GM23248 (cell line): ENCODE measurements at places on chromosomes 7 and 10. TPM values are rescaled to one million over a fixed set of nuclear protein-coding genes. Genes with fewer than 3 reads are reported as not detected.
A peak's percentile ranks its signal among the peaks of the same experiment; 100 is the strongest.

DNA sequence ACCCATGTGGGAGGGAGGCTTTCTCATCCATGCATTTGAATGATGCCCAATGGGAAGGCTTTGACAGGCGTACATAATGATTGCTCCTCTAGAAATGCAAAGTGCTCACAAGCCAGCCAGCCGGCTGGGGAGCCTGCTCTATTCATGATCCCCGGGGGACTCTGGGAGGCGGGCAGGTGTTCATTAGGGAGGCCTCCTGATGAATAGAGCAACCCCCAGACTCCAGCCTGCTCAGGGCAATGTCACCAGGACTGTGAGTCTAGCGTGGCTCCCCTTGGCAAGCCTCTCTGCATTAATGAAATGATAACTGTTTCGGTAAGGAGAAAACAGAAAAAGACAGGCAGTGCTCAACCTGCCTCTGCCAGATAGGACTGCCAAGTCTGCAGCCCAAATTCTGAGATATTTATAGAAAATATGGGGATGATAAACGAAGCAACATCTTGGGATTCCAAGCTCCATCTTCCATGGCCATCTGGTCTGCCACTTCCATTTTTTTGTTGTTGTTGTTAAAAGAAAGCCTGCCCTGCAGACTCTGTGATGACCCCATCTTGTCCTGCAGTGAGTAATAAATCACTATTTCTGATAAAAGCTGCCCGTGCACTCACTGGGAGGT, 236.4 kb downstream of the PRPF18 start:
- no peak for DNase-seq
- H3K4me3 ChIP-seq: no peak overlapping the region
- H3K36me3 ChIP-seq: no peaks in the 10 kb centered on the region
- H3K27me3 ChIP-seq: no peaks in the 10 kb centered on the region
- no peaks in the 10 kb centered on the region for H3K4me1 ChIP-seq
- H3K27ac ChIP-seq: no peak overlapping the region

DNA sequence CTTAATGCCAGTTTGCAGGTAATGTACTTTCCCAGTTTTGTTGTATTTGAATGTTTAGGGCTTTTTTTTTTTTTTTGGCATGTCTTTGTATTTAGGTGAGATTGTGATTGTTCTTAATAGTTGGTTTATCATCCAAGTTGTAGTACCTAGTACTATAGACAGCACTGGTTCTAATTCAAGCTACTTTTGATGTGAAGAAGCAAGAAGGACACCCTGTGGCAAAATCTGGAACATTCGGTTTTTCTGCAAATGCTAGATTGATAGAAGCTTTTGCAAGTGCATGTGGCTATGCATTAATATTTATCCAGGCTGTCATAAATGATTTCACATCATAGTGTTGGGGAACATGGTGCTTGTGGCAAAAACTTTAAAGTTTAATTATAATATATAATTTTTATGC, 248.9 kb downstream of the FOXP2 start:
- H3K27ac ChIP-seq: no peak overlapping the region
- no peaks in the 10 kb centered on the region for H3K4me1 ChIP-seq
- H3K27me3 ChIP-seq: no peaks in the 10 kb centered on the region
- peak; percentile 42 for DNase-seq

DNA sequence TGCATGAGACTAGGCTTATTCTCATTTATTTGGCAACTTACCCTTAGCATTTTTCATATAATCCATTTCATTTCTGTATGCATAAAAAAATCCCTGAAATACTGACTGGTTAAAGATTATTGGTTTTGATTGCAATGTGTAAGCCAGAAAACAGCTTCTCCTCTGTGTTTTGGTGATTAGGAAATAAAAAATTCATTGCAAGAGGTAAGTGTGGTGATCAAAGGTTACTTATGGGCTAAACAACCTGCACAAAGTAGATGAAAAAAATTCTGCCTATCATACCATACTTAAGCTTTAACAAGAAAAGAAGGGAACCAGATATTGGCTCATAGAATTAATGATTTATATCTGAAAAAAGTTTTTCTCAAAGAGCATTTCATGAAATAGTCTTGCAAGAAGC, 64.0 kb upstream of the TMEM168 start:
- H3K36me3 ChIP-seq: peaks cover 4% of the 10 kb centered on the region; the same call in 1 of the 2 replicates
- H3K4me1 ChIP-seq: no peaks in the 10 kb centered on the region
- DNase-seq: no peak
- H3K4me3 ChIP-seq: no peak overlapping the region

DNA sequence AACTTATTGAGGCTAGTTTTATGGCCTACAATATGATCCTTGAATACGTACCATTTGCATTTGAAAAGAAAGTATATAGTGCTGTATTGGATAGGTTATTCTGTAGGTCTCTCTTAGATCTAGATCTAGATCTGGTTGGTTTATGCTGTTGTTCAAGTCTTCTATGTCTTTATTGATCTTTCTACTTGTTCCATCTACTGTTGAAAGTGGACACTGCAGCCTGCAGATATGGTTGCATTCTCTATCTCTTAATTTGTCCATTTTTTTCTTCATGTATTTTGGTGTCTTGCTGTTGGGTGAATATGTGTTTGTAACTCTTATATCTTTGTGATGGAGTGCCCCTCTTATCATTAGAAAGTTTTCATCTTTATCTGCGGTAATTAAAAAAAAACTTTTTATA, 139.4 kb upstream of the PCDH15 start:
- DNase-seq: no peak
- no peak overlapping the region for H3K4me3 ChIP-seq

DNA sequence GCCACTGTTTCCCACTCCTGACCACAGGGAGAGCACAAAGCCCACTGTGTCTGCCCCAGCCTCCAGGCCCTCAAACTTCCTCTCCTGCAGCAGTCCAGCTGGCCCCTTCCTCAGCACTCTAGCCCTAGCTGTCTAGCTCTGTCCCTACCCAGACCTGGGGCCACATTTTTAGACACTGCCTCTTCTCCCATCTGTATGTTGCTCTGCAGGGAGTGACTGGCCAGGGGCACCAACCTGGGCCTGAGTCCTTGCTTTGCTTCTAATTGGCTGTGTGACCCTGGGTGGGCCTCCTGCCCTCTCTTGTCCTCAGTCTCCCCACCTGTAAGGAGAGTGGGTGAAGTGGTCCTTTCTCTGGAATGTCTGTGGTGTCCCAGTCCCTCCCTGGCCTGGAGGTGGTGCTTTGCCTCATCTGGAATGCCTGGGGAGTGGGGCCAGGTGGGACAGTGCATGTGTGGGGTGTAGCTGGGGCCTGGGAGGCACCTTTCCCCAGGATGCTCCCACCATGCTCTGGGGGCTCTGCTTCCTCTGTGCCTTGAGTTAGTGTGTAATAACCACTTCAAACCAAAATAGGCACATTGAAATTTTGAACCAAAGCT, 25.1 kb downstream of the AQP1 start:
- H3K27me3 ChIP-seq: peaks cover 35% of the 10 kb centered on the region
- H3K4me3 ChIP-seq: no peak overlapping the region
- H3K27ac ChIP-seq: no peak overlapping the region
- H3K36me3 ChIP-seq: no peaks in the 10 kb centered on the region
- H3K4me1 ChIP-seq: peaks cover 5% of the 10 kb centered on the region

- no peak overlapping the region for H3K27ac ChIP-seq
- H3K4me3 ChIP-seq: no peak overlapping the region
- H3K27me3 ChIP-seq: no peaks in the 10 kb centered on the region
- H3K36me3 ChIP-seq: no peaks in the 10 kb centered on the region
- DNase-seq: no peak
These were observed 58.4 kb downstream of the ANKMY2 start for GRCh38 chr7:16587129-16587528.

- H3K36me3 ChIP-seq: no peaks in the 10 kb centered on the region
- DNase-seq: no peak
- no peak overlapping the region for H3K27ac ChIP-seq
- no peaks in the 10 kb centered on the region for H3K27me3 ChIP-seq
- H3K4me3 ChIP-seq: no peak overlapping the region
- H3K4me1 ChIP-seq: no peaks in the 10 kb centered on the region
These were observed 138.2 kb upstream of the TMEM229A start for GRCh38 chr7:124171068-124171467.

DNA sequence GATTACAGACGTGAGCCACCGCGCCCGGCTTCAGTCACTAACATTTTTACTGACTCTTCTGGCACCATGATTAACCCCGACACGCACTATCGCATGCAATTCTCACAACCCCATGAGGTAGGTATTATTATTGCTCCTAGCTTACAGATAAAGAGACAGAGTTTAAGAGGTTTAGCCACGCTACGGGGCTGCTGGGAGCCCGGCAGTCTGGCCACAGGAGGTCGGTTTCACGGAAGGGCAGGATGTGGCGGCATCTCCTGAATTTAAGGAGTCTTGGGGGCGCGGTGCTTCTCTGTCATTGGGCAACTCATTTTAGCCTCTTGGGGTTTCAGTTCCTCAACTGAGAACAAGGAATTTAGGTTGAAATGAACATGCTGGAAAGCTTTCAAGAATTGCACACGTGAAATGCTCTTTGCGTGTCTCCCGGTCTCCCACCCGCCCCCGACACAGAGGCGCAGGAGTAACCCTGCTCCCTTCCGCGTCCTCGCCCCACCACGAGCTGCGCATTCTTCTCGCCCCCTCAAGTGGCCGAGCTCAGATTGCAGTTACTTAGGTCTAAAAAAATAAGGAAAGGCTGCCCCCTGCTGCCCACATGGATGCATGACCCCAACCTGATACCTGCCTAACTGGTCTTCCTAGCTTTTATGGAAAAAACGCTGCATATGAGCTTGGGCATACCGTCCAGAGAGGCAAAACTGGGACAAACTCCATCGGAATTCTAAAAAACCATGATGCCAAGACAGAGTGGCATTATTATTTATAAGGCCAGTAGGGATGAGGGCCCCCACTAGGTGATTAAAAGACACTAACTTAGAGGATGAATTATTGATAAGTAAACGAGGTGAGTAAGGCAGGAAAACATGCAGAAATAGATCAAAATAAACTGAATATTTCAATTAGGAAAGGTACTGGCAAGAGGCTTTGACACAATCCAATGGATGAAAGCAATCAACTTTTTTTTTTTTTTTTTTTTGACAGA, 12.4 kb downstream of the PRSS2 start:
- H3K27ac ChIP-seq: no peak overlapping the region
- H3K27me3 ChIP-seq: peaks cover 8% of the 10 kb centered on the region
- DNase-seq: peak; percentile 95
- no peaks in the 10 kb centered on the region for H3K4me1 ChIP-seq

DNA sequence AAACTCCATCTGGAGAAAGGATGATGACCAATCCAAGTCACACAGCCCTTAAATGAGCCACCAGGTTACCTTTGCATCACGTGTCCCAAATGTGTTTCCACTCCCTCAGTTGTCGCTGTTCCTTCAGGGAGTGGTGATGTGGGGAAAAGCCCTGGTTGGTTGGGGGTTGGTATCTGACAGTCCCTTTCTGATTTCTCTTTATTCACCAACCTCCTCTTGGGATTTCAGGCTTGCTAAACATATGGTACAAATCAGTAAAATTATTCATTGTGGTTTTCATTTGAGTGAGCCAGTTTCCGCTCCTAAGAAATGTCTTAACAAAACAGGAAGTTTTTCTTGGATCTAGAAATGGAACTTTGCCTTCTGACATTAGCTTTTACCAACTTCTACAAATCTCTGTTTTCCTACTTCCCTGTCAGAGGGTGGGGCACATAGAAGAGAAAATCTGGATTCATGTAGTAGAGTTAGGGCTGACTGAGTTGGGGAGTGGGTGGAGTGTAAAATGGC, 40.0 kb upstream of the KMT2E start:
- H3K27me3 ChIP-seq: no peaks in the 10 kb centered on the region
- 0 out of 2 replicates have a peak overlapping the region, but pooled peaks have one; percentile 23 for H3K4me3 ChIP-seq
- H3K36me3 ChIP-seq: no peaks in the 10 kb centered on the region
- H3K27ac ChIP-seq: peak overlapping the region; percentile 73
- DNase-seq: peak; percentile 93

DNA sequence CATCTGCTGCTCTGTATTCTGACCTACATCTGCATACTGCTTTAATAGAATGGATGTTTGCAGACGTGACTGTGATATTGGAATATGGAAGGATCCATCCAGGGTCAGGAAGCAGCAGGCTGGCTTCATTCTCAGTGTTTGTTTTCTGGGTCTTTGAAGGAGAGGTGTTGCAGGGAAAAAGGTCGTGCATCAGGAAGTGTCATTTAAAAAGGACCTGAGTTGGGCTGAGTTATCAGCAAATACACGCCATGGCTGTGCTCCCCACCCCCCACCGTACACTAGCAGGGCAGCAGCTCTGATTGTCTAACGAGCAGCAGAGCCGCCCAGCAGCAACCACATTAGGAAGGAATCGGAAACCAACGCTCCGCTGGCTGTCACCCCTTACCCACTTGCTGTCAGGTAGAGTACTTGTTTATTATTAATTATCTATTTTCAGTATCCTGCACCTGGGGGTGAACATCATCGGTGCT, 63.1 kb upstream of the STEAP1B start:
- no peaks in the 10 kb centered on the region for H3K36me3 ChIP-seq
- DNase-seq: no peak
- H3K27me3 ChIP-seq: no peaks in the 10 kb centered on the region
- peaks cover 62% of the 10 kb centered on the region for H3K4me1 ChIP-seq
- peak overlapping the region; percentile 83; the same call in 1 of the 2 replicates for H3K27ac ChIP-seq
- H3K4me3 ChIP-seq: no peak overlapping the region

IQCE gene
- total RNA-seq: 14.9 and 24.4 TPM in 2 replicates
